Small intestine (tissue), 16 donors: ENCODE measurements at places on chromosomes 5 and 9.
A peak's percentile ranks its signal among the peaks of the same experiment; 100 is the strongest.

GRCh38 chr5:180130876-180131740 lies 59.5 kb upstream of the RNF130 start:
- H3K36me3 ChIP-seq: no peaks in the 10 kb centered on the region
- no peak overlapping the region for H3K4me3 ChIP-seq
- DNase-seq: no peak
- no peaks in the 10 kb centered on the region for H3K27me3 ChIP-seq
- no peak overlapping the region for H3K27ac ChIP-seq

DNA sequence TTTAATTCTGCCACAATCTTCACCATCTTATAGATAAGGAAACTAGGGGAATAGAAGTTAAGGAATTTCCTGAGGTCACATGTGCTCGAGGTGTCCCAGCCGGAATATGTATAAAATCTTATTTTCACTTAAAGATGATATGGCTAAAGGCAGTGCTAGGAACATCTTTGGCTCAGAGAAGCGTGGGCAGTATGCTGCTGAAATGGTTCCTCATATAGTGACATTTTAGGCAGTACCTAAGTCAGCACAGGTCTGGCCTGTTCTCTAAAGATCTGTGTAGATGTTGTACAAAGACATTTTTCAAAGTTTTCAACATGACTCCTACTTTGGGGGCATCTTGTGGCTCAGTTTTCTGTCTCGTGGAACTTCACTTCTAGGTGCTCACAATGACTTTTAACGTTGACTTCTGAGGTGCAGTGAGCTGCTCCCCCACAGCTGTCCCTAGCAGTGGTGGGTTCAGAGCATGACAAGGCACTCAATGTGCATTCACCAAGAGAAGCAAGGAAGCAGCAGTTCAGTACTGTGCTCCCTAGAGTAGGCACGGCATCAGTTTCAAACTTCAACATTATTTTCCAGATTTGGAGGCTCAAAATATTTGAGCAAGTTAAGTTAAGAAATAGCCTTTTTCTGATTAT lies 40.3 kb downstream of the TNFAIP8 start:
- H3K36me3 ChIP-seq: no peaks in the 10 kb centered on the region
- H3K27ac ChIP-seq: no peak overlapping the region
- no peak for DNase-seq
- no peak overlapping the region for H3K4me3 ChIP-seq
- H3K27me3 ChIP-seq: no peaks in the 10 kb centered on the region

- H3K4me1 ChIP-seq: peaks cover 6% of the 10 kb centered on the region
- H3K27me3 ChIP-seq: no peaks in the 10 kb centered on the region
- no peak for DNase-seq
Measured at GRCh38 chr9:95836072-95836471, 39.4 kb upstream of the ERCC6L2 start.

DNA sequence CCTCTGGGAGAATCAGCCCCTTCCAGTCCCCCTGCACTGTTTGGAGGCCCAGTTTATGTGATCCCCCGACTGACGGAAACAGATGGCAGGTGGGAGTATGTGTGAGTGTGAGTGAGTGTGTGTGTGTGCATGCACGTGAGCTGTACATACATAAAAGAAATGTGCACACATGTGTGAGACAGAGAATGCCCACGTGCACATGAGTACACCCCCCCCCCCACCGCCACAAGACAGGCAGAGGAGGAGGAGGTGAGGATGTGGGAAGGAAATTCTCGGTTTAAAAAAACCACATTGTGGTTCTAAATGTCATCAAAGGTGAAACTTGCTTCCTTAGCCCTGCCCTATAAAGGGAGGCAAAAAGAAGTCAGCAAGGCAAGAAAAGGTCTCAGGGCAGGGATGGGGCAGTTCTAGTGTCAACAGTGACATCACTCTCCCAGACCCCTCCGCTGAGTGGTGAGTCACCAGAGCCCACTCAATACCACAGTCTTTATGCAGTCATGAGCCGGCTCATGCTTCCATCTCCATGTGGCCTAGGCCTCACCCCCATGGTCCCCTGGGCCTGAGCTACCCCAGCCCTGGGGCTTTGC lies 79.2 kb upstream of the HSPA9 start:
- no peaks in the 10 kb centered on the region for H3K36me3 ChIP-seq
- peaks cover 3% of the 10 kb centered on the region for H3K27me3 ChIP-seq

DNA sequence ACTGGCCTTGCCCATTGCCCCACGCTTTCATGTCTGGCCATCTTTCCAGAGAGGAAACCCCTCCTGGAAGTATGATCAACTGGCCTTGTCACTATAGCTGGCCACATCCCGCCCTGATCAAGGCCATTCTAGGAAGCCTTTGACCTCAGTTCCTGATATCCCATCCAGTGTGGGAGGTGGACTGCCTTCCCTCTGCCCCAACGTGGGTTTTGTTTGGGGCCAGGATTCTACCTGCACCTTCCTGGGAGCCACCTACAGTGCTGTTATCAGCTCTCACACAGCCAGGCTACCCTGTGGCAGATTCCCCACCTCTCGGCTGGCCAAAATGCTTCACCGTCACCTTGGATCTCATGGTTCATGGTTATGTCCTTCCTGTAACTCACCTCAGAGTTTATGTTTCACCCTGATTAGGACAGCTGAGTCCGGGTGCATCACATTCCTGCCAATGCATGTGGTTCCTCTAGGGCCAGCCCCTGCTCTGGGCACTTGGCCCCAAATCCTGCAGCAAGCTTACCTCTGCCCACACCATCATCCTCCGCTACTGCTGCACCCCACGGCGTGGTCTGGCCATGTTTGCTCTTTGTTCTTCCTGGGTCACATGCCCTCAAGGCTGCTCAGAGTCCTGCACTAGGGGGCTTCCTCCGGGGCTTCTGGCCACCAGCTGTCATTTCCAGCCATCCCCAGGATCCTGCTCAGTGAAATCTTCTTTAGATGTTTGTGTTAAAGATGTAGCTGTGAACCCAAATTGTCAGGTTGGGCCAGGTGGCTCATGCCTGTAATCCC lies 24.2 kb upstream of the S1PR3 start:
- H3K27ac ChIP-seq: no peak overlapping the region
- no peaks in the 10 kb centered on the region for H3K36me3 ChIP-seq
- no peaks in the 10 kb centered on the region for H3K4me1 ChIP-seq
- DNase-seq: no peak
- no peaks in the 10 kb centered on the region for H3K27me3 ChIP-seq
- no peak overlapping the region for H3K4me3 ChIP-seq

DNA sequence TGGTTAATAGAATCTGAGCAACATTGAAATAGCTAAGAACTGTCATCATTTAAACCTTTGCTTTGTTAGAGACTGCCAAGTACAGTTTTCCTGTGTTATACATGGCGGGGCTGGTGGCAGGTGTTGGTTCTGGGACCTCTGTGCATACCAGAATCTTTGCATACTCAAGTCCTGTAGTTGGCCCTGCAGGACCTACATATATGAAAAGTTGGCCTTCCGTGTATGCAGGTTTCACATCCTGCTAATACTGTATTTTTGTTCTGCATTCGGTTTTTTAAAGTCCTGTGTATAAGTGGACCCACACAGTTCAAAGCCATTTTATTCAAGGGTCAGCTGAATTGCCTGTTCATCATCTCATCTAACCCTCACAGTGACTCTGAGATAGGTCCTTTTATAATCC lies 36.4 kb downstream of the LARP1 start:
- H3K27me3 ChIP-seq: no peaks in the 10 kb centered on the region
- no peak overlapping the region for H3K27ac ChIP-seq
- no peak overlapping the region for H3K4me3 ChIP-seq
- H3K4me1 ChIP-seq: peaks cover 18% of the 10 kb centered on the region
- H3K36me3 ChIP-seq: peaks cover 7% of the 10 kb centered on the region

DNA sequence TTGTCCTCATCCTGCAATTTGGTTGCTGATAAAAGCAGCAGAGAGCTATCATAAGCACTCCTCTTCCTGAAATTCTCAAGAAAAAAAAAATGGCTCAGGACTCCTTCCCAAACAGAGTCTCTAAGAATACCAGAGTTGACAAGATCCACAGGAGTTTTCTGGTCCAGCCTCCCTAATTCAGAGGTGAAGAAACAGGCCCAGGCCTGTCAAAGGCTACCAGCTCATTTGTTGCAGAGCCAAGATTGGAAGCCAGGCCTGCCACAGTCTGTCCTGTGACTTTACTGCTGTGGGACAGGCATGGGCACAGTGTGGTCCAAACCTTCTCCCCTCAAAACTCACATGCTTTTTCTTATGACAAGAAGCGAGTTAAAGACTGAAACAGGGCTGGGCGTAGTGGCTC lies 41.5 kb downstream of the NIPSNAP3B start:
- H3K27me3 ChIP-seq: no peaks in the 10 kb centered on the region
- no peak for DNase-seq

DNA sequence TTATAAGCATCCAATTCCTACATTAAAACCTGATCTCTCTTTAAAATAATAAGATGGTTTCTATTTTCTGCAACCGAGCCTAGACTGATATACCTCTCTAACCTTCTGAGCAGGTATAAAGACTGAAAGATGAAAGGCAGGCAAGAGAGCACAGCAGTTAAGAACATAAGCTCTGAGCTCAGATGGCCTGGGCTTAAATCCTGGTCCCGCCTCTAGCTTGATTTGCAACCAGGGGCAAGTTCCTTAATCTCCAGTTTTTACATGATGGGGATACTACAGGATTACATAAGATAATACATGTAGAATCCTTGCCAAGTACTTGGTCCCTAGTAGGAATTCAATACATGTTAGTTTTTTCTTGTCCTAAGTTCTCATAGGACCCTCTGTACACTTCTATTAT lies 33.9 kb downstream of the SLC24A2 start:
- no peaks in the 10 kb centered on the region for H3K4me1 ChIP-seq
- no peaks in the 10 kb centered on the region for H3K36me3 ChIP-seq
- H3K27me3 ChIP-seq: peaks cover 2% of the 10 kb centered on the region
- H3K27ac ChIP-seq: no peak overlapping the region
- no peak for DNase-seq

- H3K4me1 ChIP-seq: no peaks in the 10 kb centered on the region
- no peak overlapping the region for H3K4me3 ChIP-seq
- peaks cover 4% of the 10 kb centered on the region for H3K36me3 ChIP-seq
- no peak for DNase-seq
Measured at GRCh38 chr5:43303242-43303641, 10.0 kb downstream of the HMGCS1 start.

- peaks cover 14% of the 10 kb centered on the region for H3K36me3 ChIP-seq
- no peaks in the 10 kb centered on the region for H3K27me3 ChIP-seq
- no peak overlapping the region for H3K4me3 ChIP-seq
Measured at GRCh38 chr9:112404508-112404932, 24.6 kb downstream of the HSDL2 start.

- no peak for DNase-seq
- no peak overlapping the region for H3K27ac ChIP-seq
- H3K4me1 ChIP-seq: no peaks in the 10 kb centered on the region
- H3K27me3 ChIP-seq: no peaks in the 10 kb centered on the region
- H3K36me3 ChIP-seq: no peaks in the 10 kb centered on the region
- no peak overlapping the region for H3K4me3 ChIP-seq
Measured at GRCh38 chr5:2697446-2698200, 53.9 kb downstream of the IRX2 start.

GRCh38 chr5:45737153-45737552 lies 41.0 kb upstream of the HCN1 start:
- H3K27me3 ChIP-seq: no peaks in the 10 kb centered on the region
- H3K27ac ChIP-seq: no peak overlapping the region
- no peaks in the 10 kb centered on the region for H3K4me1 ChIP-seq
- no peak overlapping the region for H3K4me3 ChIP-seq
- no peaks in the 10 kb centered on the region for H3K36me3 ChIP-seq
- DNase-seq: no peak

- peak overlapping the region; percentile 62 for H3K4me3 ChIP-seq
- no peaks in the 10 kb centered on the region for H3K4me1 ChIP-seq
- H3K27ac ChIP-seq: peak overlapping the region; percentile 80
- peak; percentile 71 for DNase-seq
Measured at GRCh38 chr5:181207214-181207959, 2.4 kb upstream of the TRIM7 start.

DNA sequence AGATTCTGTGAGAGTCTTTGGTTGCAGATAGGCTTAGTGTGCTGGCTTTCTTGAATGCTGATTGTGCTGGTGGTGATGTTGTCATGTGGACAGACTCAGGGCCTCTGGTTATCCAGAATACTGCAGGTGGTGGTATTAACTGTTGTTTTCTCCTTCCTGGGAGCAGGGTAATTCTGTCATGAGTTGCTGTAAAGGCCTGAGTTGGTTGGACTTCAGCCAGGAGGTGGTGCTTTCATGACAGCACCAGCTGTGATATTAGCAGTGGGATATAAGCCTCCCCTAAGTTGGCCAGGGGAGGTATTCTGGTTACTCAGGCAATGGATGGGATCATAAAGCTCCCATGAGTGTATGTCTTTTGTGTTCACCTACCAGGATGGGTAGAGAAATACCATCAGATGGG lies 16.4 kb upstream of the RNF180 start:
- no peak overlapping the region for H3K27ac ChIP-seq
- H3K4me1 ChIP-seq: no peaks in the 10 kb centered on the region
- no peaks in the 10 kb centered on the region for H3K36me3 ChIP-seq
- no peak overlapping the region for H3K4me3 ChIP-seq
- DNase-seq: no peak

GRCh38 chr5:109468737-109469420 lies 59.1 kb upstream of the PJA2 start:
- H3K4me3 ChIP-seq: no peak overlapping the region
- no peaks in the 10 kb centered on the region for H3K4me1 ChIP-seq
- DNase-seq: peak; percentile 92
- no peaks in the 10 kb centered on the region for H3K27me3 ChIP-seq
- H3K36me3 ChIP-seq: no peaks in the 10 kb centered on the region

- H3K27me3 ChIP-seq: no peaks in the 10 kb centered on the region
- DNase-seq: no peak
- no peaks in the 10 kb centered on the region for H3K36me3 ChIP-seq
- H3K4me1 ChIP-seq: no peaks in the 10 kb centered on the region
Measured at GRCh38 chr5:37896159-37896558, 56.3 kb upstream of the GDNF start.

GRCh38 chr5:167381457-167381856 lies 910.0 kb upstream of the WWC1 start:
- no peak overlapping the region for H3K4me3 ChIP-seq
- no peak overlapping the region for H3K27ac ChIP-seq
- no peaks in the 10 kb centered on the region for H3K36me3 ChIP-seq
- peak; percentile 22 for DNase-seq
- H3K4me1 ChIP-seq: peaks cover 6% of the 10 kb centered on the region
